ENCODE measurements at places on chromosomes 11 and 22.

GRCh38 chr11:119421351-119421750 is 1.6 kb downstream of the THY1 start:
- no peak for DNase-seq

DNA sequence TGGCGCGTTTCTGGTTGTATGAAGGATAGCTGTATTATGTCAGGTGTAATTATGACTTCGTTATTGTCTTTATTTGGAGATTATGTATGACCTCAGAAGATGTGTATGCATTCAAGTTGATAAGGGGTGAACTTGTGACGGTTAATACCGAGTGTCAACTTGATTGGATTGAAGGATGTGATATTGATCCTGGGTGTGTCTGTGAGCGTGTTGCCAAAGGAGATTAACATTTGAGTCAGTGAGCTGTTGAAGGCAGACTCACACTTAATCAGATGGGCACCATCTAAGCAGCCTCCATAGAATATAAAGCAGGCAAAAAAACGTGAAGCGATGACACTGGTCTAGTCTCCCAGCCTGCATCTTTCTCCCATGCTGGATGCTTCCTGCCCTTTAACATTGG is 15.3 kb upstream of the CD82 start:
- no peak for DNase-seq

GRCh38 chr11:2383852-2384804 is 7.0 kb downstream of the CD81 start:
- peak; percentile 32 for DNase-seq

DNA sequence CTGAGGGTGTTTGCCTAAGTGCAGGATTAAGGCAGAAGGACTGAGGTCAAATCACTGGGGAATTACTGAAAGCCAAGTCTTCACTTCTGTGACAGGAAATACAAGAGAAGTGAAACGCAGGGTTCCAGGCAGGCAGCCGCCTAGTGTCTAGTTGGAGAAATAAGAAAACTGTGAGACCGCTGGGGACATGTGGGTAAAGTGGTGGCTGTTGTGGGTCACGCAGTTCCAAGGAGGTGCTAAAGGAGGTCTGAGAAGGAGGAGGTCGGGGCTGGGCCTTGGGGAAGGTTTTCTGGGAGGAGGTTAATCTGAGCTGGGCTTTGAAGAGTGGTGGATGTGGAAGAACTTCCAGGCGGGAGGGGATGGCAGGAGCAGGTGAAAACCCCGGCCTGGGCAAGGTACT is 11.2 kb downstream of the MCM5 start:
- DNase-seq: no peak

DNA sequence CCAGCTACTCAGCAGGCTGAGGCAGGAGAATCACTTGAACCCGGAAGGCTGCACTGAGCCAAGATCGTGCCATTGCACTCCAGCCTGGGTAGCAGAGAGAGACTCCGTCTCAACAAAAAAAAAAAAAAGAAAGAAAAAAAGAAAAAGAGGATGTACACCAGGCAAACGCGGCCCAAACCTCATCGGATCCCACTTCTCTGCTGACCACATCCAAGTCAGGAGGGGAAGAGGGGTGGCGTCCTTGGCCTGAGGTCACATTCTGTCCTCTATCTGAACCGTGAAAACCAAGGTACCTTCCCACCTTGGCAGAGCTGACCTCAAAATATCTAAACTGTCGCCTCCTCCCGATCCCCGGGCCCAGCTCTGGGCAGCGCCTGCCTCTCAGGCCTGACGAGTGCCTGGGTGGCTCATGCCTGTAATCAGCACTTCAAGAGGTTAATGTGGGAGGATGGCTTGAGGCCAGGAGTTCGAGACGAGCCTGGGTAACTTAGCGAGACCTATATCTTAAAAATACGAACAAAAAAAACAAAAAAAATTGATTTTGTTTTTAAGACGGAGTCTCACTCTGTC is 25.1 kb downstream of the RGL4 start:
- DNase-seq: no peak

DNA sequence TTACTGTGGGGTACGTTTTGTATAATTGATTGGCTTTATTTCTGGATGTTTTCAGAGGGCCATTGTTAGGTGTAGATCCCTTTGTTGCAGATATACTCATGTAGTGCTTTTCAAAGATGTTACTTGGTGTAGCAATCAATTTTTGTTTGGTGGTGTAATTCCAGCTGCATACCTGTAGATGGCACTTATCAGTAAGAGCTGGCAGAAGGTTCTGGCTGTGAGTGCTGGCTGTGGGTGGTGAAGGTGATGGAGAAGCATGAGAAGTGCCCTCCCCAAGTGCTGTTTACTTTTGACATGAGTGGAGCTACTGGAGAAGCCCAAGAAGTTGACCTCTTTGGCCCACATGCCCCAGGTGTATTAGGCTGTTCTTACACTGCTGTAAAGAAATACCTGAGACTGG is 1074.9 kb downstream of the FAM181B start:
- peak; percentile 10 for DNase-seq

DNA sequence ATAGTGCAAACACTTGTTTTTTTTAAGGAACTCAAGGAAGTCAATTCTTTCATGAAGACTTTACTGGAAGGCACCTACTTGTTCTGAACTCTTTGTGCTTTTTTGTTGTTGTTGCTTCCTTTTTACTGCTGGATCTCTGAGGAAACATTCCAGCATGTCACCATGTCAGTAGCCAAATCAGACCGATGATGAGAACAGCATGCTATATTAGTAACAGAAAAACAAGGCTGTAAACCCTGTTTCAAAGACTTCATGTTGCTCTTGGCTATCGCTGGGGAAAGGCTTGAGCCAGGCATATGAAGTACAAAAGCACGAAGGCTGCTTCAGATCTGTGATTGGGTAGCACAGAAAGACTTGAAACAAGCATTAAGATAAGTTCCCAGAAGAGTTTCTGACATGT is 125.6 kb upstream of the SLC5A12 start:
- DNase-seq: no peak

- no peak for DNase-seq
These were observed 116.0 kb upstream of the ANO1 start for GRCh38 chr11:69962152-69962551.

GRCh38 chr11:60989093-60989650 is 17.7 kb downstream of the CD6 start:
- no peak for DNase-seq

DNA sequence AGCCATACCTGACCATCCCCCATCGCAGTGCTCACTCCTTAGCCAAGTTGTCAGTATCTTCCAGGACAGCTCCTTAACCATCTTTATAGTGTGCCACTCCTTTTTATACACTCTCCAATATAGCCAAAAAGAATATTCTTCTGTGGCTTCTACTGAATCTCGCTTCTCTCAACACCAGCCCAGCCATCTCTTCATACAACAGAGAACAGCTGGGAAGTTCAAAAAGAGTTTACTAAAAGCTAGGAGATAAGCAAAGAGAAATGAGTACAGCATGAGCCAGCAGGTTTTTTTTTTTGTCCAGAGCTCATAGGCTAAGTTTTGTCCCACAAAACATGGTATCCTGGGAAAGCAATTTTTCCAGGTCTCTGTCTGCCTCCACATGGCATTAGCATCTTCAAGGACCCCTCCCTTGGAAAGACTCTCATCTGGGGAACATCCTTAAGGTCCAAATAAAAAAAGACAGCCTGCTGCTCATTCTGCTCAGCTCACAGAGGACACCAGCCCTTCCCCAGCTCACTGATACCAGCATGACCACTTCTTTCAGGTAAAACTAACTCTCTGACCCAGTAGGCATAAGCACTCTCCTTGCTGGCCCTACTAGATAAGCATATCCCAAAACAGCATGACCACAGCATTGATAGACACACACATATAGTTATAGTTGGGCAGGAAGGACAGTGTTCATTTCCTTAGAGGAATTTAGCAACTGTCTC is 48.8 kb upstream of the YWHAH start:
- no peak for DNase-seq

GRCh38 chr11:105821372-105821771 is 200.7 kb downstream of the MSANTD4 start:
- no peak for DNase-seq

GRCh38 chr22:32522237-32522636 is 47.6 kb downstream of the FBXO7 start:
- no peak for DNase-seq

DNA sequence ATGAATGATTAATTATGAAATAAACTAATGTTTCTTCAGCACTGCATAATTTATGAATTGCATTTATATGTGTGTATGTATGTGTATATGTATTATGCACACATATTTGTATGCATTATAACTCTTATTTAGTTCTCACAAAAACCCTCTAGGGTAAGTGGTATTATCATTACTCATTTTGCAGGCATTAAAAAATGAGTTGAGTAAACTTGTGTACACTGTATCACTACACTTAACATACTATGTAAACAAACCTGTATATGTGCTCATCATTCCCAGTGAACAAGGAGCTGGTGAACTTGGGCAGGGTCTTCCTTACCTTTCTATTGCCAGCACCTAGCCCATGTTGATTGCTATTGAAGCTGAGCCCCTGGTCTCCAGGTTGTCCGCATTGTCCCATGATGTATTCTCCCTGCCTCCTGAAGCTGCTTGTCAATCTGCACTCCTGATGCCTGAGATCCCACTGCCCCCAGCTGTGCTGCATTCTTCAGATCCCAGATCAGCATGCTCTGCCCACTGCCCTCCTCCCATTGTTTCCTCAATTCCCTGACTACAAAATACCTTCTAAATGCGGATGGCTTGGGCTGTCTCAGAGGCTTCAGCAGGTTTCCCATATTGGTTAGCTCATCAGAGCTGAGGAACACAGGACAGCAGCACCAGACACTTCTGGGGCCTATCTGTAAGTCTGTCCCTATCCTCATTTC is 267.9 kb upstream of the SESN3 start:
- DNase-seq: no peak

GRCh38 chr11:117175781-117176180 is 2.8 kb upstream of the SIDT2 start:
- no peak for DNase-seq

DNA sequence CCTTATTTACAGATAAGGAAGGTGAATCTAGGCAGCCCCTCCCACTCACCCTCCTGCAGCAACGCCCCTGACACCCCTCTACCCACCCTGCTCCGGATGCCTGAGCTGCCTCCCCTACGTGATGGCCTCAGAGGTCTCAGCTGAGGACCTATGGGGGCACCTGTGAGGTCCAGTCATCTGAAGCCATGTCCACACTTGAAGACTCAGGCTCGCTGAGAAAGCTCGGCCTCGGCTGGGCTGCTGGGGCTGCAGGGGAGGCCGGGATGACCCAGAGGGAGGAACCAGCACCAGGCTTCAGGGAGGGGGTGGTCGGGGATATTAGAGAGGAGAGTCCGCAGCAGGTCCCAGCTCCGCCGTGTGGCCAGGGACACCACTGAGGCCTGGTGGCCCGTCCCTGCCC is 92.8 kb downstream of the BRD1 start:
- no peak for DNase-seq

- DNase-seq: no peak
These were observed 5.1 kb upstream of the KRTAP5-9 start for GRCh38 chr11:71542879-71543777.

DNA sequence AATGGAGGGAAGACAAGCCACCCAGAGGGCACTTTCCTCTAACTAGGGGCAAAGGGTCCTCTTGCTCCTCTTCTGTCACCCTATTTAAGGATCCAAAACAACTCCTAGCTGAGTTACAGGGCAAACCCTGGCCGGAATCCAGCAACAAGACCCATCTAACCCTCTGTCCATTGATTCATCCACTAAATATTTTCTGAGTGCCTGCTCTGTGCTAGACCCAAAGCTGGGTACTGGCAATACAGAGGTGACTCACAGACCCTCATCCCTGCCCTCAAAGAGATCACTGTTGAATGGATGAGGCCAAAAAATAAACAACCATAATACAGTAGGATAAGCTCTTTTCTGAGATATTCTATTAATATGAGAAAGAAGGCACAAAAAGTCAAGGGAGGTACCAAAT is 4.3 kb upstream of the GALNT18 start:
- DNase-seq: no peak

DNA sequence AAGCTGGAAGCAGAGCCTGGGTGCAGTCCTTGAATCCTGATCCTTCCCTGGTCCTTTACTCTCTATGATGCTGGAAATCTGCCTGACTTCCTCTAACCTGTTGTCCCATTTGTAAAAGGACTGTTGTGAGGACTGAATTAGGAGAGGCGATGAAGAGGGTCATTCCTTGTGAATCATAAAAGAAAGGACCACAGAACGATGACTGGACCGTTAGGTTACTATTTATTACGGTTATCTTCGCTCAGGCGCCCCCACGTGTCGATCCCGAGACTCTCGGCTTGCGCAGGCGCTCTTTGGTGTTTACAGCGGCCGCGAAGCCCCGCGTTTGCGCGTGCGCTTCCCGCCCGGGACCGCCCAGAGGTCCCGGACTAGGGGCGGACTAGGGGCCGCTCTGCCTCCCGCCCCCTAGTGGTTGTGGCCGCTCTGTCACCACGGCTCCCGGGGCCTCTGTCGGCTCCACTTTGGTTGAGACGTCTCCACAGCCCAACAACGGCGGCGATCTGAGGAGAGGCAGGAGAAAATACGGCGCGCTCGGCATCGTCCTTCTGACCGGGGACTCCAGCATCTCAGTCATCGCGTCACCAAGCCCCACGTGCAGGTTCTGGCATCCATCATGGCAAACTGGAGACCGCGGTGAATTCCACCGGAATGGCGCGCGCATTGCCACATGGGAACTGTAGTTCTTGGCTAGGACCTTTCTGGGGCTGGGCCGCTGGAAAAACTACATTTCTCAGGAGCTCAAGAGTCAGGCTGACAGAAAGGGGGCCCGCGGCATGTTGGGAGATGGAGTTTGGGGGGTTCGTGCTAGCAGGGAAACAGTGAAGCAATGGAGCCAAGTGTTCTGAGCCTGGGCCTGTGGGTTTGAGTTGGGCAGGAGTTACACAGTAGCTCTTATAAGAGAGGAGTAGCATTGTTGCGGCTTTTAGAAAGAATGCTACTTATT is at the start of gene STARD10:
TSS of gene STARD10 (minus strand) at position 623 of the 943 bp plus-strand sequence. CDS start 12,866 bp downstream, outside the sequence.
- peak; percentile 95 for DNase-seq

- peak; percentile 32 for DNase-seq
These were observed 85.0 kb downstream of the CHST1 start for GRCh38 chr11:45580399-45580798.

DNA sequence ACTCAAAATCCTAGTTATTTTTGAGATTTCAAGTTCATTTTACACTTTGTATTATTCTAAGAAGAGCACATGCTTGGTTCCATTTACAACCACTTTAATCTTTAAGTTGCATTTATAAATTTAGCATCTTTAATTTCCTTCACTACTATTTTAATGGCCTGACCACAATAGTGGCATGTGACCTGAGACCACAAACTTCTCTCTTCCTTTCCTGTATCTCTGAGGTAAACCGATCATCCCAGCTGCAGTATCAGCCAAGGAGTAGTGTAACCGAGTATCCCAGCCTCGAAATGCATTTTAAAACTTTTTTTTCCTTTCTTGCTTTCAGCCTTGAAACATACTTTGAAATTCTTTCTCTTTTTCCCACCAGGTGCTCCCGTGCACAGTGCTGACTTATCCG is 28.7 kb upstream of the CBX6 start:
- DNase-seq: no peak

Data from HAP-1 (cell line).